ENCODE measurements at places on chromosomes 4 and X. TPM values are rescaled to one million over a fixed set of nuclear protein-coding genes. Genes with fewer than 3 reads are reported as not detected.
A peak's percentile ranks its signal among the peaks of the same experiment; 100 is the strongest.

Gene BEX2
- 12.2 TPM for total RNA-seq

Gene FGFBP2
- not detected for total RNA-seq

Gene SPIN2A
- not detected for total RNA-seq

Gene WDR17
- total RNA-seq: 0.52 TPM

Gene SLC2A9
- total RNA-seq: 1.2 TPM

Gene EDA2R
- total RNA-seq: 6.5 TPM

Gene SLC9B1
- total RNA-seq: not detected

Gene SYTL5
- total RNA-seq: not detected

Gene RGN
- total RNA-seq: not detected

Gene RPS6KA6
- 4.0 TPM for total RNA-seq

Gene ABLIM2
- 2.1 TPM for total RNA-seq

- no peak for DNase-seq
Measured at GRCh38 chr4:33054161-33054560, 2334.0 kb downstream of the PCDH7 start.

- no peak for DNase-seq
Measured at GRCh38 chr4:79852305-79852730, 220.7 kb downstream of the ANTXR2 start.

DNA sequence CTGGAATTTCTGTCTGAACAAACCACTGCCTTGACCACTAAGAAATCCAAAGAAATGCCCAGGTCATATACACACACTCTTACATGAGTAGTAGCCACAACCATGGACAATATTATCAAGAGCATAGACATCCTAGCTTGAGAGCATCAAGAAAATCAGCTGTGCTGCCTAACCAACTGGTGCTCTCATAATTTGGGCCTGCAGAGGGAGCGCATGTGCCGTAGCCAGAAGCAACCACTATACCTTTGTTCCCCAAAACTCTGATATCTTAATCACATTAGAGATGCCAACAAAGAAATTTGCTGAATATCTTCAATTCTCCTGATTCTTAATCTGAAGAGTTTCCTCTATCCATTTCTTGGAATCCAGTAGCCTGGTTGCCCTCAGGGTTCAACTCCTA is 163.6 kb downstream of the ZNF674 start:
- DNase-seq: no peak

GRCh38 chr4:139971111-139971510 is 182.9 kb downstream of the MAML3 start:
- DNase-seq: no peak

DNA sequence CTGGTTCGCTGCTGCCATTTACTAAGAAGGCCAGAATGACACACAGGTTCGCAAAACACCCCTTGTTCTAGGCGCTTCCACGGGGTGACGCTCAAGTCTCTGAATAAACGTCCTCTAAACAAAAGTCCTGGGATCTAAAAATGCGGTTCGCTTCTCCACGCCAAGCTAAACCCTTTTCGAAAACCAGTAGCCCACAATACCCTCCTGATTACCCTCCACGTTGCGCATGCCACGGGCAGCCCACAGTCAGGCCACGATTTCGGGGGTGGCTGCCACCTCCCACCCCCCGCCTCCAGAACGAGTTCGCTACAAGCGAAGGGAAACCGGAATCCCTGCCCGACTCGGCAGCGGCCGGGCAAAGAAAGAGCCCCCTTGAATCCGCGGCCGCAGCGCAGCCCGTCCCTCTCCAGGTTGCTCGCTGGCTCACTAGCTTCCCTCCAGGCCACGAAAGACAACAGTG is 423 bp downstream of the RPL39 start:
- no peak for DNase-seq

DNA sequence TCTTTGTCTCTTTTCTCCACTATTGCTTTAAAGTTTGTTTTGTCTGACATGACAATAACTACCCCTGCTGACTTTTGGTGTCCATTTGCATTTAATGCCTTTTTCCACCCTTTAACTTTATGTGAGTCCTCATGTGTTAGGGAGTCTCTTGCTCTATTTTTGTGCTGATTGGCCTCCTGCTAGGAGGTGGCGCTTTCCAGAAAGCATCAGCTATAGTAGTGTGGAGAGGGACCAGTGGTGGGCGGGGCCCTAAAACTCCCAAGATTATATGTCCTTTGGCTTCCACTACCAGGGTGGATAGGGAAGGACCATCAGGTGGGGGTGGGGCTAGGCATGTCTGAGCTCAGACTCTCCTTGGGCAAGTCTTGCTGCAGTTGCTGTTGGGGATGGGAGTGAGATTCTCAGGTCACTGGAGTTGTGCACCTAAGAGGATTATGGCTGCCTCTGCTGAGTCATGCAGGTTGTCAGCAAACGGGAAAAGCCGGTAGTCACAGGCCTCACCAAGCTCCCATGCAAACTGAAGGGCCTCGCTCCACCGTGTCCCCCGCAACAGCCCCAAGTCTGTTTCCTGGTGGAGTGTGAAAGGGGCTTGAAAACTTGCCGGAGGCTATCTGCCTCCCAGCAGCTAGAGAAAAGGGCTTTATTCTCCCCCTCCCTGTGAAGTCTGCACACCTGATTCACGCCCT is 156.3 kb downstream of the CPEB2 start:
- DNase-seq: no peak

DNA sequence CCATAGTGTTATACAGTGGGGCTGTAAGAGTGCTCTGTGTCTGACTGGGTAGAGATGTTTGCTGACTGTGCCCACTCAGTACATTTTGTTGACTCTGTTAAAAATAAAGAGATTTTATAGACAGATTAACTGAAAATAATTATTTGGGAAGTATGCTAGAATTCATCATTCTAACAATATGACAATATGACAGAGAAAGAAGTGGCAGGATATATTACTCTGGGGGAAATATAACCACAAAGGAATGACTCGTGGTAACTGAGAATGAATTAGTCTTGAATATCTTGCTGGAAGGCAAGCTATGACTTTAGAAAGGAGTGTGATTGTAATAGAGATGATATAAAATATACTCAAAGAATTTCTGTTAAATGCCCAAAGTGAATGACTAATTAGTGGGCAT is 46.8 kb downstream of the TMEM165 start:
- DNase-seq: no peak

DNA sequence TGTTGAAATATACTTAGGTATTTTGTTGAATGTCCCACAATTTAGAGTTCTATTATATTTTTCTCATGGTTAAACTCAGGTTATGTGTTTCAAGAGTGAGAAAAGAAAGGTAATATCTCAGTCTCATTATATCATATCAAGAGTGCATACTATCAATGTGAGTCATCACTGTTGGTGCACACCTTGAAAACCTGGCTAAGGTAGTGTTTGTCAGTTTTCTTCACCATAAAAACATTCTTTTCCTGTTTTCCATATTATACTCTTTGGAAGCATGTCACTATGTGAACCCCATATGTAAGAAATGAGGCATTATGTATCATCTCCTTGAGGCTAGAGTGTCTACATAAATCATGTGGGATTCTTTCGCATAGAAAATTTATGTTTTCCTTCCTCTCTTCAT is 307.6 kb upstream of the CTSO start:
- no peak for DNase-seq

GRCh38 chrX:45056428-45057145 is 144.1 kb downstream of the DIPK2B start:
- DNase-seq: no peak

DNA sequence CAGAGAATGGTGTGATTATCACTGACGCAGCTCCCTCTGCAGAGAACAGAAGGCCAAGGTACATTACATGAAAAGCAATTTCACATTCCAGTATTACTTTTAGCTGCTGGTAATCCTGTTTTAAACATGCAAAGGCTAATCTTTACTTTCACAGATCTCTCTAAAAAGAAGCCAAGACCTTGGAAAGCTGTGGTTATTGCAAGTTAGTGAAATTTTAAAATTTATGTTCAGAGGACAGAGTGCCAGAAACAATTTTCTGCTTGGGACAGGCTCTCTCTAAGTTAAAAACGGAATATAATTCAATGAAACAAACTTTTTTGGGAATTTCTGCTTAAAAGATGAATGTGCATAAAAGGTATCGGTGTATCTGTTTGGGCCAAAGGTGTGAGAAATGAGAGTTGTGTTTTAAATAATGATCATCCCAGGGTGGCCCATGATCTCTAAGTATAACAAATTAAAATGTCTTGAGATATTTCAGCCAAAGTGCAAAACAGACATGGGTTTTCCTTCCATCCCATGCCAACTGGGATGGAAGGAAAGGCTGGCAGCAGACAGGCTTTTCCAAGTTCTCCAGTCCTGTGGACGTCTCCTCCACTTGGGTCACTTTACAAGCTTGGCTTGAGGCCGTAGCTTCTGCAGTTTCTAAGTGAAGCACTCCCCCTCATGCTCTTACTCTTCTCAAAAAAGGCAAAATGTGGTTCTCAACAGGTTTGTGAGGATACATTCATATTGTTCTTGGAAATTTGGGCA is 118.0 kb downstream of the DRD5 start:
- no peak for DNase-seq

GRCh38 chrX:9948406-9948805 is 18.8 kb upstream of the CLDN34 start:
- no peak for DNase-seq

DNA sequence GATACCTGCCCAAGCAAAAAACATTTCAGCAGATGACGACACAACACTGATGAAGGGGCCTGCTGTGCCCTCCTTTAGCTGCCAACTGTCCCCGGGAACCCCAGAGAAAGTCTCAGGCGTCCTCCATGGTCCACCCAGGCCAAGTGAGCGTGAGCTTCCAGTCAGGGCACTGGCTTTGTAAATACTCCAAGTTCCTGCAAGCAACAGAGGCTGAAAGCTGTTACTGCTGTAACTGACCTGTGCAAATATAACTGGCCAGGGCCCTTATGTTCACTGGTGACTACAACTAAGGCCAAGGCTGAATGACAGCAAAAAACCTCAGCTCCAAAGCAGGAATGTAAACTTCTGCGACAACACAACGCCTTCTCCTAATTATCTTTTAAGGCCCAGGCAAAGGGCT is 8.2 kb downstream of the WDR1 start:
- no peak for DNase-seq

- no peak for DNase-seq
Measured at GRCh38 chrX:124862301-124862700, 457.4 kb upstream of the TEX13C start.

DNA sequence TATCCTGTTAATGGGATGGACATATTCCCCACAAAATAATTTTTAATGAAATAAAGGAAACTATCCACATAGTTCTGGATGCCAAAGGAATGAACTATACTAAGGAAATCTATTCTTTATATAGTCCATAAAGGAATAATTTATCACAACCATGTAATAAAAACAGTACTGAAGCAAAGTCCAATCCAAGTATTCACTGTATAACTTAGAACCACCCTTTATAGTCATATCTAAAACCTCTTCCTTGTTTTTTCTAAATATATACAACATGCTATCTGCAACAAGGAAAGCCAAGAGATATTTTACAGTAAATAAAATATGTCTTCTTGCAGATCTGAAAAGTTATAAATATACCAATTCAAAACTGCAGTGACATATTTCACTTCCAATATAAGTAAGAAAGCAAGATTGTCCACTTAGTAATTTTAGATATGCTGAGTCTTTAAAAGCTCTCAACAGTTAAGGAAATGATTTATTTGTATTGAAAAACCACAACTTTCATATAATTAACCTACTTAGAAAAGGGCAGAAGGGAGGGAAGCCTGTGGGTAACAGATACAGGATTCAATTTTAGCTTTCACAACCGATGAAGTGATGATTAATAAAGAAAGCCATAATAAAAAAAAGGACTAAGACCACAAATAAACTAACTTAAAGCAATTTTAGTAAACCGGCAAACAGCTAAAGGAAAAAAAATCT is 8.0 kb downstream of the NR3C2 start:
- no peak for DNase-seq

GRCh38 chr4:176422511-176422910 is 102.7 kb downstream of the SPCS3 start:
- no peak for DNase-seq

GRCh38 chr4:82372517-82373485 is 990 bp downstream of the HNRNPD start:
- DNase-seq: peak; percentile 77

GRCh38 chr4:21768349-21769310 is 179.9 kb downstream of the KCNIP4 start:
- peak; percentile 39 for DNase-seq

GRCh38 chr4:80192937-80193336 is 4.4 kb upstream of the PRDM8 start:
- DNase-seq: no peak

- DNase-seq: no peak
Measured at GRCh38 chr4:109969919-109970318, 57.2 kb downstream of the EGF start.

GRCh38 chr4:113078066-113078465 is 28.6 kb downstream of the ANK2 start:
- DNase-seq: no peak

- no peak for DNase-seq
Measured at GRCh38 chrX:7926914-7927258, 327 bp downstream of the PNPLA4 start.

GRCh38 chr4:101953949-101954348 is 163.4 kb downstream of the BANK1 start:
- DNase-seq: peak; percentile 88

GRCh38 chrX:106959901-106960300 is 39.7 kb downstream of the CLDN2 start:
- DNase-seq: peak; percentile 44

DNA sequence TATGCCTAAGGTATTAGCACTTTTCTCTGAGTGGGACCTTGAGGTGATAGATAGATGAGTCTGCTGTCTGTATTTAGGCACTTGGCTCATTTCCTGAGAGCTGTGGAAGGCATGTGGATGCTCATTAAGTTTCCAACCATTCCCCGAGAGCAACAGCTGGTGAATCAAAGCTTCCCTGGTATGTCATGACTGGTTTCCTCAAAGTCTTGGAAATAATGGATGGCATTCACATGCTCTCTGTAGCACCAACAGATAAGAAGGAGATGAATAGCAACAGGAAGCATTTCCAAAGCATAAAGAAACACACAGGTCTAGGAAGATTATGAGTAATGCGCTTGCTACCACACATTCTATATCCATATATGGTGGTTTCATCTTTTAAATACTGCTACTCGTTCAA is 118.3 kb upstream of the ETNPPL start:
- DNase-seq: no peak

GRCh38 chr4:128249787-128250668 is 37.6 kb downstream of the PGRMC2 start:
- no peak for DNase-seq

DNA sequence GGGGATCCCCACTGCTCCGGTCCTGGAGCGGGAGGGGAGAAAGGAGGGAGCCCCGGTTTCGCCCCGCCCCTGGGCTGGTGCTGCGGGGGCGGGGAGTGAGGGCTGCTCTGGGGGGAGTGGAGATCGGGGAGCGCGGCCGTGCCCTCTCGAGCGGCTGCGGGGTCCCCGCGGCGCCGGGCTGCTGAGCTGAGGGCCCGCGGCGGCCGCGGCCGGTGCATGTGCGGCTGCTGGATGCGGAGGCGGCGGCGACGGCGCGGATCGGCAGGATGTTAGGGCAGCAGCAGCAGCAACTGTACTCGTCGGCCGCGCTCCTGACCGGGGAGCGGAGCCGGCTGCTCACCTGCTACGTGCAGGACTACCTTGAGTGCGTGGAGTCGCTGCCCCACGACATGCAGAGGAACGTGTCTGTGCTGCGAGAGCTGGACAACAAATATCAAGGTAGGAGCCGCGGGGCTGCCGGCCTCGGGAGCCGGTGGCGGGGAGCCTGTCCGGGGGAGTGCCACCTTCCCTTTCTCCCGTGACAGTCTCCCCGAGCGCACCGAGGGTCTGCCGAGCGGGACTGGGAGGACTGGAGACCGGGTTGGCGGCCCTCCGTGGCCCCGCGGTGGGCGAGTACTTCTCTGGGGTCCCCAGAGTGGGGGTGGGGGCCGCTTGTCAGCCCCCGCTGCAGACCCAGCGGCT is at the start of gene ING2:
Gene ING2, plus strand, starts transcription at position 129 of the 681 bp plus-strand sequence. Its CDS starts 138 bp downstream, at position 267.
- no peak for DNase-seq

GRCh38 chr4:173536808-173537429 is 6.9 kb upstream of the HAND2 start:
- no peak for DNase-seq

GRCh38 chr4:24470666-24471485 is 113.5 kb downstream of the DHX15 start:
- peak; percentile 74 for DNase-seq
